AG10803 (cell line): ENCODE measurements at places on chromosomes 7 and 10.
A peak's percentile ranks its signal among the peaks of the same experiment; 100 is the strongest.

DNA sequence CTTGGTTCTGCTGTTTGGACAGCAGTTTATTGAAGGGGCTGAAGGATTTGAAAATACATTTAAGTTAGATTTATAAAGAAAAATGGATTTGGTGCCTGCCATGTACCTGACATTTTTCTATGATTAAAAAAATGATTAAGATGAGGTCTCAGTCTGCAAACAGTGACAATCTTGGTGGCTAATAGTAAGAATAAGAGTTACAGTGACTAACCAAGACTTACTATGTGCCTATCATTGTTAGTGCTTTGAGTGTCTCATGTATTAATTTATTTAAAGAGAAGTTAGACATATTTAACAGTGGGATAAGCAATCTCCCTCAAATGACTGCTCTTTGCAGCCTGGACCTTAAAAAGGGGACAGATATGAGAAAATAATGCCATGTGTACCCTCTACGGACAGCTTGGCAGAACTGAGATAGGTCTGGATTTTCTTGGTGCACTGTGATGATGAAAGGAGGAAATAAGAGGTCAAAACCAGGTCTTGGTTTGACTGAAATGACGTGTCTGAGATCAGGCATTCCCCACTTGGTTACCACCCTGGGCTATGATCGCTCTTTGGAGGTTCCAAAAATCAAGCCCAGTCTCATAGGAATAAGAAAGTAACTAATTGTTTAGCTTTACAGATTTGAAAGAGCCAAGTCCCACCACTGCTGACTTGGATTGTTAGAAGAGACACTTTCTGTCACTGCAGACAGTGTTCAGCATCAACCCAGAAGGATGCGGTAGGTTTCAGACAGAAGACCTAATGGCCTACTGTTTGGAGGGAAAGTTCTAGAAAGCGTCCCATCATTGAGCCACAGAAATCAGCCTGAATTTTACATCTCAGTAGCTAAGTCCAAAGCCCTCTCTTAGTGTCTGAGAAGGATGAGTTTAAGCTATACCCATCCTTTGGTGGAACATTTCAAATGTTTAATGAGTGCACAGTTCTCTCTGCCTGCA, 2.1 kb downstream of the CASP7 start:
- peak; percentile 5 for DNase-seq

- peak; percentile 47 for DNase-seq
Measured at GRCh38 chr10:121598263-121599249, at the start of gene FGFR2. Gene FGFR2, minus strand, starts transcription at chr10:121598444. Its CDS starts 4,627 bp downstream, at chr10:121593817.

DNA sequence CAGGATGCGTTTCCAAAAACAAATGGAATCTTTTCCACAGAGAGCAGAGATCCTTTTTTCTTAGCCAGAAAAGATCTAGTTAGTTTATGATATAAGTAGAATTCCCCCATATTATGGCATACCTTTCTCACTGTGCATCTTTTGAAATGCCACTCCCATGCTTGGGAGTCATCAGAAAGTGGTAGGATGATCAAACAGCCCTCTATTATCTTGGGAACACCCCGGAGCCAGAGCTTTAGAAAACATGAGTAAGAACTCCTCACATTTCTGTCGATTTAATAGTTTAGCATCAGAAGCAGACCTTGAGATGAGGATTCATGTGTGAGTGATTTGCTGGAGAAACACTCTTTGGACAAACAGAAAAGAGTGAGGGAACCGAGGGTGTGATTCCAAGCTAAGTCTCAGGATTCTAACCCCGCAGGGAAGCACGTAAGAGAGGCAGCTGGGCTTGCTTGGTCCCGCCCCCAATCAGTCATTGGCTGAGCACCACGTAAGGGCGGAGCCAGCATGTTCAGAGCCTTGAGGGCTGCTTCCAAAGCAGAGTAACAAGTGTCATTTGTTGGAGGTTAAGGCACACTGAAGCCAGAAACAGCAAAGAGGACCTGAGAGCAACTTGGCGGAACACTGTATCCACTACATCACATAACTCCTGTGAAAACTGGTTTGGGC, 43.7 kb upstream of the NXPH1 start:
- DNase-seq = no peak

- DNase-seq = no peak
Measured at GRCh38 chr10:36373424-36374096, 731.5 kb upstream of the FZD8 start.

DNA sequence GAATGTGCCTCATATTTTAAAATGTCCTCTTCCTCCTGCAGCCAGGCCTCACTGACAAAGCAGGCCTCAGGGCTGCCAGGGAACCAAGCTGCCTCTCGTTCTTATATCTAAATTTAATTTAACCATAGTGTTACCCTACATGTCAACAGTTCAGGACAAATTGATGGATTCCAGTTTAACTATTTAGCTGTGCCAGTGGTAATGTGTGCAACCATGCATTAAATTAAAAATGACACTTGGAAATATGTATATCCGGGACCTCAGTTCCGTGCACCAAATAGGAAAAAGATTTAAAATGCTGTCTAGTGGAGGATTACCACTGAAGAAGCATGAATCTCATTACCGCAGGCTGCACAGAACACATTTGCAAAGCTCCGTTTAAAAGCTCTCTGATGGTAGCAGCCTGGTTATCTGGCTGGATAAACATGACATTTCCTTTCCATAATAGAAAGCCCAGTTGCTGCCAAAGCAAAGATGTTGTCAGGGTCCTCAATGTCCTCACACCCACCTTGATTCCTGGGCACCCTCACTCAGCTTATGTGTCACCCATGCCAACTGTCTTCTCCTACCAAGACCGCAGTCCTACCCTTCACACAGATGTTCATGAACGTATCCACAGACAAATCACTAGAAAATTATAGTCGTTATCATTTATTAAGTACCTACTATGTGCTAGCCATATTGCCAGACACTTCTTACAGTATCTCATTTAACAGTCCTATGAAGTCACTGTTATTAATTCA, 73.3 kb upstream of the FRMD4A start:
- DNase-seq = no peak

GRCh38 chr10:26855186-26855585, 5.6 kb downstream of the ABI1 start:
- DNase-seq = peak; percentile 33

- DNase-seq = no peak
Measured at GRCh38 chr7:128129224-128129864, 98.1 kb upstream of the LRRC4 start.

GRCh38 chr10:374354-374753, 239.1 kb downstream of the ZMYND11 start:
- no peak for DNase-seq

- peak; percentile 6 for DNase-seq
Measured at GRCh38 chr10:23439452-23439960, 631 bp downstream of the OTUD1 start.

GRCh38 chr7:81669476-81670105, 100.3 kb downstream of the HGF start:
- DNase-seq = no peak

DNA sequence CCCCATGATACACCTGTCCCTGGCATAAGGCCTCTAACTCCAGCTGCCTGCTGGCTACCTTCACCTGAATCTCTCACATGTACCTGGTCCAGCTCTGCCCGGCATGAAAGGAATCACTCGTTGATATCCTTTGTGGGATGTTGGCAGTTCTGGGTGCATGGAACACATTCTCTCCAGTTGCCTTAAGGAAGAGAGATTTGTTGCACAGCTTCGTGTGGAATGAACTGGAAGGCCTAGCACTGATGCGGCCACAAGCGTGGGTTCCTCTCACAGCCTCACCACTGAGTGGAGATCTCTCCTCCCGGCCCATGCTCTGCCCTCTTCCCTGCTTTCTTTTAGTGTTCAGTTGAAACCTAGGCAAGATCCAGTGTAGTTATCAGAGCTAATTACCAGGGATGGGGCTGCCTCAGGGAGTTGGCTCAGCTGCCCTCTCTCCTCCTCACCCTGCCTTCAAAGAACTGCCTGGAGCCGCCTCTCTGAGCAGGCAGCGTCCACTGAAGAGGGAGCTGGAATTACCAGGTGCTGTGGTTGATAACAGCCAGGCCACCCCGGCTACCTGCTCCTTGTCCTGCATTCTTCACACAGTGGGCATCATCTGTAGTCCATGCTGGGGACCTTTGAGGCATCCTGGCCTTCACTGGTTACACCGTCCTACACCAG, 194.3 kb downstream of the CCDC3 start:
- no peak for DNase-seq

DNA sequence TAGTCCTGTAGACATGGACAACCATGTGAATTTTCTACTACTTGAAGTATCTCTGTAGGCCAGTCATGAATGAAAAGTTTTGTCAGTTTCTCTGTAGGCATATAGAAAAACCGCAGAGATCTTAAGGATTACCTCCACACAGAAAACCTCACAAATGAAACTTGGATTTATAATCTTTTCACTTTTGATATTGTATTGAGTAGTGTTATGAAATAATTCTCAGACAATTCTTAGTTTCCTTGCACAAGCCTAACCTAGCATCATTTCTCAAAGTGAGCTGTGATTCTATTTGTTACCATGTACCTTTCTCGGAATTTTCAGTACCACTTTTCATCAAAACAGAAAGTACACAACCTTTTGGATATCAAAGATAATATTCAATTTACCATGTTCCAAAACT, 51.4 kb upstream of the OIT3 start:
- DNase-seq = no peak

DNA sequence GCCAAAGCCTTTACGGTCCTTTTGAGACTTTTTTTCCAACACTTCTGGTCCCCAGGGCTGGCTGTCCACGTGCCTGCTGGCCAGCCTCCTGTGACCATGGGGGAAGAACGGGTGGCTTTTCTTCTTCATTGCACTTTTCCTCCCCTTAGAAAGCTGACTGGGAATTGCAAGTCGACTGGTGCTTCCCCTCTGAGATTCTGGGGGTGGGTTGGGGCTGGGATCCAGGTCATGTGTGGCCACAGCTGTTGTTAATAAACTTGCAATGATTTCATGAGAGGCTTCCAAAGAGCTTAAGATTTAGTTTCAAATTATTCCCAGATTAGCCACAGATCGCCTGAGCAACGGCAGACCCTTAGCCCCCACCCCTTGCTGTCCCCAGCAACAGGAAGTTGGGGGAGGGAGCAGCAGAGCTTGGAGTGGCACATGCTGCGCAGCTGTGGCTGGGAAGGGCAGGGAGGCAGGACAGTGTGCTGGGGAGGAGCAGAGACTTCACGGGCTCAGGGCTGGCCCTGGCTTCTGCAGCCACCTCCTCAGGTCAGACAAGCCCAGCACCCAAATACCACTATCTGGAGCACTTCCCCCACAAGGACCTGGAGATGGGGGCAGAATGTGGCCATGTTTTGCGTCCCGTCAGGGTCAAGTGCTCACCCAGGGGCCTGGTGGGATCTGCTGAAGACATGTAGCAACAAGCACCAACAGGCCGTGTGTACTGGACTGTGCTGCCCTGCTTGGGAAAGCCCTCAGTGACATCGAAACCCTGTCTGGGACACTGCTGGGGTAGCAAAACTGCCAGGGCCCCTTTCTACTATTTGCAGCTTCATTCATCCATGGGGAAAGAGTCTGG, 147.1 kb downstream of the RNF216 start:
- peak; percentile 98 for DNase-seq

GRCh38 chr7:68470836-68471435, 1127.3 kb upstream of the AUTS2 start:
- DNase-seq = no peak

DNA sequence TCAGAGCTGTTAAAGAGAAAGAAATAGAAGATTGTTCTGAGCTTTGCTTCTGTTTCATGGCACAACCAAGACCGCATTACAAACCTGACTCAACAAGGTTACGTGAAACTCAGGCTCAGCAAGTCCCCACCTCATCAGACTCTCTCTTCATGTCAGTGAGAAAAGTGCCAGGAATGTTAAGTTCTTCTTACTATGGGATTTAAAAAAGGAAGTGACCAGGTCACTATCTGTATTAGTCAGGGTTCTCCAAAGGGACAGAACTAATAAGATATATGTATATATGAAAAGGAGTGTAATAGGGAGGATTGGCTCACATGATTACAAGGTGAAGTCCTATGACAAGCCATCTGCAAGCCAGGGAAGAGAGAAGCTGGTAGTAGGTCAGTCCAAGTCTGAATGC, 25.4 kb upstream of the PAPSS2 start:
- DNase-seq = no peak

DNA sequence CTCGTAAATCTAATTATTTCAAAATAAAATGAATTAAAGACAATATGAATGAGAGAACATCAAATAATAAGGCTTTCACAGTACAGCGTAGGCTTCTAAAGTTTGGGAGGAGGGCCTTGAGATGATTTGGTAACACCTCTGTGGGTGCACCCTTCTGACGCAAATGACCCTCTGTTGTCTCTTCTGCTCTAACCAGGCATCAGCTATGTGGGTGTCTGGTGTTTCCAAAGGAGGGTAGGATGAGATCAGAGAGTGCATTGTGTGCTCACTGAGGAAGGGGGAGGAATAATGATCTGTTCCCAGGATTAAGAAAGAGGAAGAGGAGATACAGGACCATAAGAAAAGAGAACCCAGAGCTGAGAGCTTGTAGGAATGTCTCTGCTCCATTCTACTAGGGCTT, 420.4 kb downstream of the SDK1 start:
- DNase-seq = no peak

- DNase-seq = no peak
Measured at GRCh38 chr10:33666686-33667480, 332.4 kb upstream of the NRP1 start.

DNA sequence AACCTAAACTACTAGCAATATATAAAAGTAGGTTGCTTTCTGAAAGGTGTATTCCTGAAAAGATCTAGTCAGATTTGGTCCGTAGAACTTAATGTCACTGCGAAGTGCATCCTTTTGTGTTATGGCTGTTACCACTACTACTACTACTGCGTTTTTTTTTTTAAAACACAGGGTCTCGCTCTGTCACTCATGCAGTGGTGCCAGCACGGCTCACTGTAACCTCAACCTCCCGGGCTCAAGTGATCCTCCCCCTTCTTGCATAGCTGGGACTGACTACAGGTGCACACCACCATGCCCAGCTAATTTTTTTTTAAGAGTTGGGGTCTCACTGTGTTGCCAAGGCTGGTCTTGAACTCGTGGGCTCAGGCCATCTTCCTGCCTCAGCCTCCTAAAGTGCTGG, 14.5 kb downstream of the WIPI2 start:
- DNase-seq = no peak

GRCh38 chr7:103124429-103124979, 24.4 kb downstream of the NAPEPLD start:
- no peak for DNase-seq

- DNase-seq = peak; percentile 73
Measured at GRCh38 chr7:42940985-42941847, 9.0 kb downstream of the MRPL32 start.

DNA sequence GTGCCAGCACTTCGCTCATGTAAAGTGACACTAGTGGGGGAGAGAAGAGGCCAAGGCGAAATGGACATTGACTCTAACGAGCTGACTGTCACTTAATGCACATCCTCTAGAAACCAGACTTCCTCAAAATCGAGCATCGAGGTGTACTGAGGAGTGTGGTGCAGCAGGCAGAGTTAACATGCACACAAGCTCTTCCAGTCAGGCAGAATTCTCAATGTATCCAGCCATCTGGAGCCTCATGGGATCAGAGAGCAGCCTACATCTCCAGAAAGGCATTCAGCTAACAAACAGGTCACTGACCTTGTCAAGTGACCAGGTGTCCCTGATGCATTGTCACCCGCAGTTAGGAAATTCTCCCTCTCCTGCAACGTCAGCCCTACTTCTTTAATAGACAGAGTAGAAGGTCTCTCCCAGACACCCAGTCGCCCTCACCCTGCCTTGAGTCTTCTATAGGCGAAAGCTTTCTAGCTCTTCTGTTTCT, 259.8 kb upstream of the AOAH start:
- no peak for DNase-seq

GRCh38 chr10:6271663-6272062, 68.9 kb downstream of the PFKFB3 start:
- no peak for DNase-seq
